IMR-90 (cell line): ENCODE measurements at places on chromosomes 6 and 20. TPM values are rescaled to one million over a fixed set of nuclear protein-coding genes. Genes with fewer than 3 reads are reported as not detected.

- no peak for DNase-seq
These were observed 7.8 kb downstream of the ZBP1 start for GRCh38 chr20:57612436-57612835.

- DNase-seq: no peak
These were observed 469.5 kb upstream of the NRSN1 start for GRCh38 chr6:23656255-23657194.

BTBD9 gene
- 13.9 and 22.0 TPM in 2 replicates for total RNA-seq

CRIP3 gene
- total RNA-seq: not detected in 2 replicates

CBFA2T2 gene
- 3.3 and 3.8 TPM in 2 replicates for total RNA-seq

ZNF391 gene
- 0.18 and 0.28 TPM in 2 replicates for total RNA-seq
